Kidney epithelial cell (primary cell): ENCODE measurements at places on chromosomes 7 and 10.

DNA sequence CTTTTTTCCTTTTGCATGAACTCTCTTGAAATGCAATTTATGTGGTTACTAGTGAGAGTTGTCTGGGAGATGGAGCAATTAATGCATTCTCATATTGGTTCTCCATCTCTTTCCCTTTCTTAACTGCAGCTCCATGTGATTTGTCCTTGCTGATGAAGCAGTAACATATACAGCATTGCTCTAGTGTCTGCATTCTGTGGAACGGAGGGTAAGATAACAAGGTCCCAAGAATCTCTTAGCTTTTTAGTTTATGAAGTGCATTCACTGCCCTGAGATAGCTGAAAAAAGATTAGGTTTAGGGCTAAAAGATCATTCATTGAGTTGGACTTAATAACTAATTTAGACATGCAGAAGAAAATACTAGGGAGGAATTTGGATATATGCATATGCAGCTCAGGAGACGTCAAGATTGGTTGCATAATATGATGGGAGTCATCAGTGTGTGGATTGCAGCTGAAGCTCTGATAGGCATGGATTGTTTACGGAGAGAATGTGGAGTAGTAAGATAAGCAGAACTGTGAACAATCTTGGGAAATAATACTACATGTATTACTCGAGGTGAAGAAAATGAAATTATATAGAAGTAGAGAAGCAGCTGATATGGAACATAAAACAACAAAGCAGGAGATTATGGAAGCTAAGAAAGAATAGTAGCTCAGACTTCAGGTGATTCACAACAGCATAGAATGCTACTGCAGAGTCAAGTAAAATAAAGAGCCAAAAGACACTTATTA lies 404.7 kb downstream of the ARL4A start:
- no peak for DNase-seq

DNA sequence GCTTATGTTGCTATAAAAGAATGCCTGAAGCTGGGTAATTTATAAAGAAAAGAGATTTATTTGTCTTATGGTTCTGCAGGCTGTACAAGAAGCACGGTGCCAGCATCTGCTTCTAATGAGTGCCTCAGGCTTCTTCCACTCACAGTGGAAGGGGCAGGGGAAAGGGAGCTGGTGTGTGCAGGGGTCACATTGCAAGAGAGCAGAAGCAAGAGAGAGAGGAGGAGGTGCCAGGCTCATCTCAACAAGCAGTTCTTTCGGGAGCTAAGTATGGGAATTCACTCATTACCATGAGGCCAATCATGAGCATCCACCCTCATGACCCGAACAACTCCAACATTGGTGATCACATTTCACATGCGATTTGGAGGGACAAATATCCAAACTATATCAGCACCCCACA lies 17.2 kb upstream of the SLK start:
- DNase-seq: no peak

DNA sequence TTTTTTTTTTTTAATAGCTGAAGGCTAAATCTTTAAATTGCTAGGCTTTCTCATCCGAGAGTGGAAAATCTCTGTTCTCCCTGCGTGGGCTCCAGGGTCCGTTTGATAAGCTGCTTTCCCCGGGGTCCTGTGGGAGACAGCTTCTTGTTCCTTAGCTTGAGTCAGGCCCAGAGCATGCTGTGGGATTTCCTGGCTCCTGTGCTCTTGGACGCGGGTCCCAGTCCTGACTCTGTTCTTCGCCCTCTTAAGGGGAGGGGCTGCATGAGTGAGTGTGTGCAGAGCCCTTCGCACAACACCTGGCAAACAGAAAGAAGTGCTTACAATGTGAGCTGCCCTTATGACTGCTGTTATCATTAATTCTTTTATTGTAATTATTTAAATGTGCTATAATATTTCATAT lies 133.5 kb downstream of the TACC2 start:
- DNase-seq: no peak

DNA sequence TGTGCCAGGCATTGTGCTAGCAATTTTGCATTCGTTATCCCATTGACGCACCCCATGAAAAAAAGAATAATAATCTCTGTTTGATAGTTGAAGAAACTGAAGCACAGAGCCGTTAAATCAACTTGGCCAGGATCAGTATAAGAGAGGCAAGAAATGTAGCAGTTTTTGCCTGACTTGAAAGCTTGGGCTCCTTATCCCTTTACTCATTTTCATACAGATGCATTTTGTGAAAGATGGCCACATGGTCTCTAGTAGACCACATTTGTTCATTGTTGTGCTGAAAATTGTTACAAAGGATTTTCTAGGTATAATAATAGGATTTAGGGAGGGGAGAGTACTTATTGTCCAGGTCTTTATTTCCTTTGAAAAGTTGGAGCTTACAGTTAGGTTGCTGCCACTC lies 14.7 kb downstream of the AUTS2 start:
- no peak for DNase-seq

GRCh38 chr7:35768346-35768745 lies 32.5 kb upstream of the SEPTIN7 start:
- DNase-seq: no peak
